ENCODE measurements at places on chromosomes 12 and 14. TPM values are rescaled to one million over a fixed set of nuclear protein-coding genes. Genes with fewer than 3 reads are reported as not detected.

The SCN8A gene
- 3.5 TPM for total RNA-seq

The OR6C74 gene
- under 0.01 TPM for total RNA-seq

The HELB gene
- 3.5 TPM for total RNA-seq

The SP7 gene
- not detected for total RNA-seq

The OR4K1 gene
- total RNA-seq = not detected

The KRT80 gene
- total RNA-seq = 0.38 TPM

The CISTR gene
- total RNA-seq = not detected

The NANOG gene
- not detected for total RNA-seq

The GALNT9 gene
- total RNA-seq = 0.19 TPM

The SLC6A13 gene
- total RNA-seq = 0.19 TPM

The AICDA gene
- not detected for total RNA-seq

The IL23A gene
- 0.28 TPM for total RNA-seq

The KRT77 gene
- total RNA-seq = not detected

The TDRD9 gene
- 2.5 TPM for total RNA-seq

The KCNMB4 gene
- total RNA-seq = 5.1 TPM

The ADAMTS20 gene
- total RNA-seq = not detected

The RNASE2 gene
- total RNA-seq = not detected

The TMEM229B gene
- 4.5 TPM for total RNA-seq

The KRT86 gene
- 0.19 TPM for total RNA-seq

The FAM161B gene
- 5.4 TPM for total RNA-seq

The TTC9 gene
- under 0.01 TPM for total RNA-seq

The BEST3 gene
- total RNA-seq = under 0.01 TPM

The TAS2R20 gene
- 1.2 TPM for total RNA-seq

The MMP19 gene
- total RNA-seq = 2.5 TPM

The GPX2 gene
- total RNA-seq = not detected

The KLHL28 gene
- 13.8 TPM for total RNA-seq

The SPIC gene
- not detected for total RNA-seq

The TEX22 gene
- total RNA-seq = 0.28 TPM

The CHGA gene
- not detected for total RNA-seq

The EP400 gene
- 6.8 TPM for total RNA-seq

The HOTAIR gene
- not detected for total RNA-seq

The GARIN6 gene
- not detected for total RNA-seq

The CELA1 gene
- total RNA-seq = not detected

The NOXRED1 gene
- total RNA-seq = 0.19 TPM

The IL26 gene
- under 0.01 TPM for total RNA-seq

The OTX2 gene
- not detected for total RNA-seq

The CLEC1B gene
- total RNA-seq = not detected

The SYNDIG1L gene
- total RNA-seq = under 0.01 TPM

The ZNF605 gene
- 7.1 TPM for total RNA-seq

The ACVR1B gene
- total RNA-seq = 11.8 TPM

The E2F7 gene
- total RNA-seq = 28.6 TPM
